Chondrocyte (in vitro differentiated cells): ENCODE measurements at places on chromosomes 2 and 18. TPM values are rescaled to one million over a fixed set of nuclear protein-coding genes. Genes with fewer than 3 reads are reported as not detected.
A peak's percentile ranks its signal among the peaks of the same experiment; 100 is the strongest.

Gene RAMP1
- 176 to 329 TPM (median 178 TPM) in 3 replicates for total RNA-seq

- H3K4me1 ChIP-seq: no peaks in the 10 kb centered on the region
- H3K36me3 ChIP-seq: peaks cover 4% of the 10 kb centered on the region
- H3K27me3 ChIP-seq: no peaks in the 10 kb centered on the region
Measured at GRCh38 chr2:101545950-101546349, 71.0 kb upstream of the RFX8 start.

GRCh38 chr18:12911929-12912703 is 28.1 kb upstream of the PTPN2 start:
- no peak overlapping the region for H3K27ac ChIP-seq
- H3K4me3 ChIP-seq: no peak overlapping the region
- H3K4me1 ChIP-seq: peaks cover 26% of the 10 kb centered on the region

- no peak overlapping the region for H3K27ac ChIP-seq
- H3K4me3 ChIP-seq: no peak overlapping the region
- H3K27me3 ChIP-seq: peaks cover 4% of the 10 kb centered on the region
- H3K4me1 ChIP-seq: peaks cover 39% of the 10 kb centered on the region
Measured at GRCh38 chr2:71700041-71700657, 246.8 kb downstream of the DYSF start.

Gene SAP130
- total RNA-seq: 17.1 to 23.1 TPM (median 18.9 TPM) in 3 replicates

Gene MAPK4
- 0.28 to 0.30 TPM in 2 of 3 replicates, not detected in the other for total RNA-seq

Gene CEBPZOS
- not detected in 3 replicates for total RNA-seq

DNA sequence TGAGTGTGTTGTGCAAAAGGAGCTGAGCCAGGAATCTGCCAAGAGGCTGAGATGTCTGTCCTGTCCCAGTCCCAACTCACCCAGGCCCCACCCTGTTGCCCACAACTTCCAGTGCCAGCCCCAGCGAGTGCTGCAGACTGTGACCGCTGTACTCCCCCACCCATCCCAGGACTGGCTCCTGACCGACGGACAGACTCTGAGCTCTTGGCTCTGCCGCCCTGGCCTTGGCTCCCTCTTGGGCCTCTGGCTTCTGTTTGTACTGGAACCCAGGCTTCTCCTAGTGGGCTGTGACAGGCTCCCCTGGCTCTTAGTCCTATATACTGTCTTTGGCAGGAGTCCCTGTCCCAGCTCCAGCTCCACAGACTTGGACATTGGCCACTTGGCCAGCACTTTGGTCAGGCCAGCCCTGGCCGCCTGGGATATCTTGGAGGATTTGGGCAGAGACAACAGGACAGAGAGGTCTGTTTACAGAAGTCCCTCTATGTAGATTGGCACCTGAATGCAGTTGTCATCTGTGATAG is 41.1 kb downstream of the ACOXL start:
- H3K27me3 ChIP-seq: peaks cover 44% of the 10 kb centered on the region
- H3K4me1 ChIP-seq: peaks cover 18% of the 10 kb centered on the region
- H3K27ac ChIP-seq: peak overlapping the region; percentile 30
- H3K36me3 ChIP-seq: peaks cover under 1% of the 10 kb centered on the region

DNA sequence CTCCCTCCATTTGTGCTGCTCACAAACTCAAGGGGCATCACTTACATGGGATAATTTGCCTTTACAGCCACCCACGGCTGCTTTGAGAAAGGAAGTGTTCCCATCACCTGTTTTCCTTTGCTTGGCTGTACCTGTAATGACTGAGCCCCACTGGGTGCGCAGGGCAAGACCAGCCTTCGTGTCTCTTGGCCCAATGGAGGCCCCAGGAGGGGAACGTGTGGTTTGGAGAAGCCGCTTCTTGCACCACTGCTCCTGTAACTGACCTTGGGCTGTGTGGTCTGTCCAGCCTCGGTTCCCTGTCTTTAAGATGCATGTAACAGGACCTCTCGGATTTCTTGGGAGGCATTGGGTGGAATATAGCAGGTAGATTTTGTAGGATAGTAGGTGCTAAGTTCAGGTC is 41.1 kb downstream of the LDLRAD4 start:
- H3K4me1 ChIP-seq: peaks cover 73% of the 10 kb centered on the region
- peaks cover 2% of the 10 kb centered on the region for H3K36me3 ChIP-seq
- H3K27ac ChIP-seq: peak overlapping the region; percentile 84
- H3K27me3 ChIP-seq: no peaks in the 10 kb centered on the region

DNA sequence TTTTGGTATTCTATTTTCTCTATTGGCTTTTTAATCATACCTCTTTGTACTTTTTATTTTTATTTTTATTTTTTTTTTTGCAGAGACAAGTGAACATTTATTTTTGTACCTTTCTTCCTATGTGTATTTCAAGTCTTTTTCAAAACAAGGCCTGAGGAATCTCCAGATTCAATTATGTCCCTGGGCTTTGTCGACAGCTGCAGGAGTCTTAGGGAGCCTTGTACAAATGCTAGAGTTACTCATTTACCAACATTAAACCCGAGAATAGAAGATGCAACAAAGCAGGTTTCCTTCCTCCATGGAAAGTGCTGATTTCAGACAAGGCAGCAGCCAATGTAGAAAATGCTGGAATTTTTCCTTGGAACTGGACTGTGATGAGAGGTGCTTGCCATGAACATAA is 242.8 kb downstream of the TNS1 start:
- DNase-seq: no peak
- peaks cover 12% of the 10 kb centered on the region for H3K4me1 ChIP-seq
- H3K27me3 ChIP-seq: no peaks in the 10 kb centered on the region
- no peak overlapping the region for H3K27ac ChIP-seq

- DNase-seq: no peak
- H3K27me3 ChIP-seq: peaks cover 36% of the 10 kb centered on the region
- H3K4me1 ChIP-seq: no peaks in the 10 kb centered on the region
Measured at GRCh38 chr2:16693854-16694253, 28.2 kb upstream of the CYRIA start.

GRCh38 chr18:23878336-23878900 is 136.1 kb upstream of the TTC39C start:
- DNase-seq: no peak
- peaks cover 11% of the 10 kb centered on the region for H3K4me1 ChIP-seq
- H3K4me3 ChIP-seq: no peak overlapping the region
- H3K27me3 ChIP-seq: peaks cover 14% of the 10 kb centered on the region
- no peak overlapping the region for H3K27ac ChIP-seq

- H3K27me3 ChIP-seq: peaks cover 45% of the 10 kb centered on the region
- no peaks in the 10 kb centered on the region for H3K4me1 ChIP-seq
- no peak overlapping the region for H3K4me3 ChIP-seq
- no peak overlapping the region for H3K27ac ChIP-seq
Measured at GRCh38 chr2:30722936-30723725, 84.1 kb downstream of the CAPN13 start.

DNA sequence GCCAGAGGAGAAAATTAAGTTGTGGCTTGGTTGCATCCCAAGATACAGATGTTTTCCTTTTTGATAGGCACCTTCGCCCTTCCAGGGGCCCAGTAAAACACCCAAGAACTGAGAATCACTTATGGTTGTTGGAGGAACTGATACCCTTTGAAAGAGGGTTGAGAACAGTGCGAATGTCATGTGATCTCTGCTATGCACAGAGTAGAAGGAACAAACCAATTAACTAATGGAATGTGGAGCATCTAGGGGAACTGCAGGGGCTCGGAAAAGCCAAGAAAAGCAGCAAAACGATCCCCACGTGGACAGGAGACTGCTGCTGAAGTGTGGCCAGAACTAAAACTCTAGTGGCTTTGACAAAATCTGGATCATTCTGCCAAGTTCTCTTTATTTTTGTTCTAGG is 58.8 kb downstream of the APOB start:
- no peak overlapping the region for H3K27ac ChIP-seq
- DNase-seq: no peak
- no peak overlapping the region for H3K4me3 ChIP-seq
- H3K4me1 ChIP-seq: peaks cover 53% of the 10 kb centered on the region
- peaks cover 4% of the 10 kb centered on the region for H3K27me3 ChIP-seq
